ENCODE measurements at places on chromosomes 7 and 10.

GRCh38 chr10:102414749-102415148 lies 3.8 kb downstream of the PSD start:
- no peak for DNase-seq

DNA sequence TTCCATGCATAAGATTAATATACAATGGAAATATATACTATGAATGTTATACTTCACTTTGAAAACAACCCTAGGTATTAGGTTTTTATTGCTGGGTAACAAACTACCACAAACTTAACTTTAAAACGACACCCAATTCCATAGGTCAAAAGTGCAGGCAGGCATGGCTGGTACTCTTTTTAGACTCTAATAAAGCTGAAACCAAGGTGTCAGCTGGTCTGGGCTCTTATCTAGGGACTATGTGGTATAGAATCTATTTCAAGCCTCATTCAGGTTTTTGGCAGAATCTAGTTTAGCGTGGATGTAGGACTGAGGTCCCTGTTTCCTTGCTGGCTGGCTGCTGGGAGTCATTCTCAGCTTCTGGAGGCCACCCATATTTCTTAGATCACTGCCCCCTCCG lies 65.0 kb upstream of the TMEM168 start:
- no peak for DNase-seq

- no peak for DNase-seq
These were observed 43.2 kb upstream of the GDF10 start for GRCh38 chr10:47256751-47257336.

- no peak for DNase-seq
These were observed 6.3 kb downstream of the RAPGEF5 start for GRCh38 chr7:22350466-22351328.

- DNase-seq: no peak
These were observed 75.8 kb downstream of the CDCA7L start for GRCh38 chr7:21869785-21870402.

- no peak for DNase-seq
These were observed 78.1 kb downstream of the CREM start for GRCh38 chr10:35204650-35205319.

DNA sequence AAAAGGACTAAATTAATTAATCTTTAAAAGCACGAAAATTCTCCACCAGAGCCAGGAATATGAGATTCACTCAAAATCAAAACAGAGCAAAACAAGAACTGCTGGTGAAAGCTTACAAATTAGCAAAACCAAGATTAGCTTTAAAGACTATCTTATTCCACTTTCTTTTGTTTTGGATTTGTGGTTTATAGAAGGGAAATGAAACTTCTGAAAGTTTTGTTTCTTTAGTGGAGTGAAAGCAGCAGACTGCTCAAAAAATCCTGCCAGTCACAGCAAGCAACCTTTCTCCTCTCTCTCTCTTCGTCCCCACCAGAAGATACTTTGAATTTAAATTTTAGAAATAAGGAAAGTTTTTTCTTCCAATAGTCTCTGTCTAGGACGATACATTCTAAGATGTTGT lies 7.8 kb downstream of the ACTA2 start:
- DNase-seq: no peak

DNA sequence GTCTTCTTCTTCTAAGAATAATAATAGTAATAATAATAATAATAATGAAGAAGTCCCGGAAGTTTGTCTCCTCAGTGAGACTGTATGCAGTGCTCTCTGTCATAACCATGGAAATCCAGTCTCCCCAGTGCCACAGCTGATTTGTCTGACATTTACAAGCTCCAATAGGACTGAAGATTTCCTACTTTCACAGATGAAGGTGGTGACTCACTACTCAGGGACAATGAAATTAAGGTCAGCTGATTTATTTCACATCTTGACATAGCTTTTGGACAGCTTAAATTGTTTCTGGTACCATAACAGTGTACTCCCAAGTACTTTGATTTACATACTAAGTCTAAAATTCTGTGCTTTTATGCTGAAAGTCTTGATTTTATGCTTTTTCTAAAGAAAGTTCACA lies 6.9 kb downstream of the CELF2 start:
- no peak for DNase-seq

DNA sequence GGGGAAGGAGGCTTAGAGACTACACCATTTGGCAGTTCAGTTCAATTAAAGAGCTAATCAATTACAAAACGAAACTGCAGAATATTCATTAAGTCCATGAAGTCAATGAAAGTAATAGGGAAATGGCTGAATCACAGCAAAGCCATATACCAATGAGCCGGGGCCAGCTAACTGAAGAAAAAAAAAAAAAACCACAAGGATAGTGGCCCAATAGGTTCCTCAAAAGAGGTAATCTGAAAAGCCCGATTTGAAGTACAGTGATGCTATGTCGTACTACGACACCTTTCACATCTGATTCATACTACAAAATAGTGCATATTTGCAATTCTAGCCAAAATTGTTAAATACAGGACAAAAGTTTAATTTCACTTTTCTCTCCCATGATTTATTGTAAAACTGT lies 2.5 kb downstream of the ARHGAP12 start:
- no peak for DNase-seq

GRCh38 chr7:155469-155900 lies 36.9 kb upstream of the FAM20C start:
- DNase-seq: no peak

DNA sequence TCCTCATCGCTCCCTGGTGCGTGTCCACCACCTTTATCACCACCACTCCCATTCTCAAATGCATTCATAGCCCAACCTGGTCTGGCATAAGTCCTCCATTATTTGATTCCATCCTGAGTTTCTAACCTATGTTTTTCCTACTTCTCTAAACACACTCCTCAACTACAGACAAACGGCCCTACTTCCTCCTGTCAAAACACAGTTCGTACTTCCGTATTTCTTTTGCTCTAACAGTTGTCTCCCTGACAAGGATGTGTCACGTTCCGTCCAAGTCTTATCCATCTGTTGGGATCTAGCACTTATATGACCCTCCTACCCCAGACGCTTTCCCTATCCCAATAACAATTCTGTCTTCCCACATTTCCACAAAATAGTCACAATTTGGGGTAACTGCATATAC lies 46.8 kb downstream of the DOCK4 start:
- DNase-seq: no peak

GRCh38 chr10:61052469-61053205 lies 108.7 kb upstream of the RHOBTB1 start:
- DNase-seq: no peak

- no peak for DNase-seq
These were observed 4.4 kb upstream of the TECPR1 start for GRCh38 chr7:98256431-98256830.

DNA sequence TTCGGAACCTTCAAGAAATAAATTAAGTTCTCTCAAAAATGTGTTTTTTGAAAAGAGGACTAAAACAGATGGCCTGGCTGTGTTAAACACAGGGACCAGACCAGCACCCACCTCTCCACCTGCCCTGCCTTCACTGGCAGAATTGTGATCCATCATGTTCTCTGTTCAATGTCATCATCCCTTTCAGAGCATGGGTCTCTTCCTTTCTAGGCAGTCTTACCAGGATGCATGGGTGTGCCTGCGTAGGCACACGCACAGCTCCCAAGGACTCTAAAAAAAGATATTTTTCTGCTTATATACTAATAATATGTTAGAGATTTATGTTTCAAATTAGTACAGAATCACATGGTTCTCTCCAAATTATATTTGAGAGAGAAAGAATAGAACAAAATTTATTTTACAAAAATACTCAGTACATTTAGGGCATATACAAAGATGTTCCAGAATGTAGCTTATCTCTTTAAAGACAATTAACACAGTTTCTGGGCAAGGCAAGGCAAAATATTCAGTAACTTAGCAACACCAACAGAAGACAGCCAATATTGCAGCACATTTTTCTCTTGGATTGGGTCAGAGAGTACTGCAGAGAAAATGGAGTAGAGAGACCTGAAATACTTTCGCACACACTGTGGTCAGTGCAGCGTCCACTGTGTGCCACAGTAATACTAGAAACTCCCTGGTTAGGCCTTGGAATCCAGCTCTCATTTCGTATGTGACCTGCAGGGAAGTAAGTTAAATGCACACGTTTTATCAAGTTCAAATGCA lies 52.8 kb downstream of the EGFR start:
- no peak for DNase-seq

DNA sequence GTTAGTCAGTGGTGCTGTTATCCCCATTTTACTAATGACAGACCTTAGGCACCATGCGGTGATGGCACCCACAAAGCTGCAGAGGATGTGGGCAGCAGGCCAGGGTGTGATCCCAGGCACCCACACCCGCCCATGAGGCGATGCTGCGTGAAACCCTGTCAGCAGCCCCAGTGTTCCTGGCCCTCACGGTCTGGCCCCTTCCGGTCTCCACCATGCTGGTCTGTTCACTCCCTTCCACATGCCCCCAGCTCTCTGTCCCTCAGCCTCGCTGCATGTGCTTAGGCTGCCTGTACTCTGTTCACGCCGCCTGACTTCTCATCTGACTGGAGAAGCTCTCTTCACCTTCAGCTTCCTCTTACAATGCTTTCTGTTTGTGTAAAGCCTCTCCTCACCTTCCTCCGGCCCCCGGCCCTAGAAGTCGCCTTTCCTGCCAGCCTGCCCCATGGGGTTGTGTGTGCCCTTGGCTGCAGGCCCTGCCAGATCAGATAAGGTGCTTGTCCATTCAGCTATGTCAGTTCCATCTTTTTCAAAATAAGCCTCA lies 17.6 kb upstream of the ORAI2 start:
- peak; percentile 67 for DNase-seq

- no peak for DNase-seq
These were observed 30.2 kb downstream of the PWWP2B start for GRCh38 chr10:132427006-132427771.

GRCh38 chr10:44775402-44775741 lies 135.8 kb upstream of the TMEM72 start:
- DNase-seq: no peak

DNA sequence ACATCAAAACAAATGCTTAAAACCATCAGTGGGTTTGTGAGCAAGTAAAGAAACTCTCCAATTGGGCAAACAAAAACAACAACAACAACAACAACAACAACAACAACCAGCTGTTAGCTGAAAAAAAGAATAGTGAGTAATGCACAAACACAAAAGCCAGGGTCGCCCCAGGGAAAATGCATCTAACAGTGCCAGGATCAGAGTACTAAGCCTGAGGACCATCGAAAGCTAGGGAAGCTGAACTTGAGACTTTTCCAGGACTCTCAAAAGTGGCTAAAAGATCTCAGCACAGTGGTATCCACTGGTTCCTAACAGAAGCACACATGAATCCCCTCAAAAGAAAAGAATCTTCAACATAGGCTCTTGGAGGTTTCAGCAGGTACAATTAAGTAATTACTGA lies 83.3 kb downstream of the CPXM2 start:
- no peak for DNase-seq

DNA sequence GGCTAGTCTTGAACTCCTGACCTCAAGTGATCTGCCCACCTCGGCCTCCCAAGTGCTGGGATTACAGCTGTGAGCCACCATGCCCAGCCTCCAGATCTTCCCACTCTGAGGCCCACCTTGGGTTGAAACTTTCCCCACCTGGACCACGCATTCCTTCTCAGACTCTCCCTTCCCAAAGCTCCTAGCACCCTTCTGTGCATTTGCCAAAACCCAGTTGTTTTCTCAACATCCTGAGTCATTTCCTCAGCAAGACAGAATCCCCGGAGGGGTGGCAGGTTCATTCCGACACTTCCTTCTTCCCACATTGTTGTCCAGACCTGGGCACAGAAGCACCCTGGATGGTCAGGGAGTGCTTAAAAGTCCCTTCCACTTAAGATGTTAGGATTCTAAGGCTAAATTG lies 28.9 kb downstream of the BAG3 start:
- no peak for DNase-seq

DNA sequence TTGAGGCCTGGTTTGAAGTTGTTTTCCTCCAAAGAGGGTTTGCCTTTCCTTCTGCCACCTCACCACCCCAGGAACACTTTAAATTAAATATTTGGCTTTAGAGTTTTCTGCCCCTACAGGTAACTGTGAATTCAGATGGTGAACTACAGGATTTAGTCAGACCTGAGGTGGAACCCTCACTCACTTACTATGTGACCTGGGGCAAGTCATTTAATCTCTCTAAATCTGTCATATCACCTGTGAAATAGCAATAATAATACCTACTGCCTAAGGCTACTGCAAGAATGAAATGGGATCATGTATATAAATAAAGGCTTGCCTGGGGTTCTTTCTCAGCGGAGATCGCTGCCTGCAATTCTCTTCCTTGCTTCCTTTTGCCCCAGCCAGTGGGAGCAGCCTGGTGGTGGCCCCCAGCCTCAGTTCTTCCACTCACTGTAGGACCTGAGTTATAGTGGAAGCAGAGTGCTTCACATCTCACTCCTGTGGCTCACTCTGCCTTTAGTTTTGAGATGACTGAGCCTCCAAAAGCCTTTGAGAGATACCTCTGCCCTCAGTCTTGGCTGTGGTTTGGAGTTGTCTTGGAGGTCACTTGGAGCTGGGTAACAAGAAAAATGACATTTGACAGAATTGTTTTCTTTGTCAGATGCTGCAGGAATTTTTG lies 6.1 kb upstream of the ANKRD2 start:
- no peak for DNase-seq

- DNase-seq: no peak
These were observed 14.8 kb upstream of the LRRC17 start for GRCh38 chr7:102897856-102898531.

GRCh38 chr10:84097787-84098353 lies 41.4 kb upstream of the GHITM start:
- DNase-seq: no peak

DNA sequence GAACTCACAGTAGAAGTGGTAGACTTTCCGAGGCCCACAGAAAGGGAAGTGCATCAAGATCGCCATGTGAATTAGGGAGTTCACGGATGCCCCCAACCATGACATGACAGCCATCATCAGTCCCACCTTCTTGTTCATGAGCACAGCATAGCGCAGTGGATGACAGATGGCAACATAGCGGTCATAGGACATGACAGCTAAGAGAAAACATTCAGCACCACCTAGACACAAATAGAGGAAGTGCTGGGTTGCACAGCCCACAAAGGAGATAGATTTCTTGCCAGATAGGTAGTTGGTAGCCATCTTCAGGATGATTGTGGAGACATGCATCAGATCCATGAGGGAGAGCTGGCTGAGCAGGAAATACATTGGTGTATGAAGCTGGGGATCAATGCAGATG lies 342 bp downstream of the OR2AE1 start:
- no peak for DNase-seq

- DNase-seq: no peak
These were observed 1025.6 kb upstream of the C7orf33 start for GRCh38 chr7:147564786-147565476.

All from activated CD4-positive, CD25-positive, alpha-beta regulatory T cell treated with anti-CD3 and anti-CD28 coated beads, Interleukin-2, amount 50 U/mL, for 72 hours (primary cell).